Naive thymus-derived CD4-positive, alpha-beta T cell (primary cell): ENCODE measurements at places on chromosomes 12 and 14. TPM values are rescaled to one million over a fixed set of nuclear protein-coding genes. Genes with fewer than 3 reads are reported as not detected.

The TUNAR gene
- not detected for total RNA-seq

The TWF1 gene
- 26.7 TPM in 2 replicates for total RNA-seq

The GLT8D2 gene
- total RNA-seq = 0.15 TPM in 1 of 2 replicates, not detected in the other

The MANSC4 gene
- 0.64 TPM for total RNA-seq

The RTRAF gene
- 124 TPM for total RNA-seq

The ANKRD33 gene
- not detected for total RNA-seq

The CEP290 gene
- total RNA-seq = 19.5 TPM

The CLEC14A gene
- total RNA-seq = not detected

The OR4N5 gene
- total RNA-seq = not detected

The ENTPD5 gene
- total RNA-seq = 15.4 TPM

The OSBPL8 gene
- total RNA-seq = 113 TPM

The DBX2 gene
- total RNA-seq = not detected

The FAM186B gene
- total RNA-seq = 0.51 TPM

The TMEM253 gene
- total RNA-seq = not detected

The CLEC2A gene
- total RNA-seq = not detected

The ADCY4 gene
- 10.2 TPM for total RNA-seq

The PDZRN4 gene
- not detected for total RNA-seq

The FOXG1 gene
- not detected for total RNA-seq

The RNASE3 gene
- not detected in 2 replicates for total RNA-seq

- no peak for DNase-seq
These were observed 20.9 kb downstream of the ACTR6 start for GRCh38 chr12:100221523-100221922.

DNA sequence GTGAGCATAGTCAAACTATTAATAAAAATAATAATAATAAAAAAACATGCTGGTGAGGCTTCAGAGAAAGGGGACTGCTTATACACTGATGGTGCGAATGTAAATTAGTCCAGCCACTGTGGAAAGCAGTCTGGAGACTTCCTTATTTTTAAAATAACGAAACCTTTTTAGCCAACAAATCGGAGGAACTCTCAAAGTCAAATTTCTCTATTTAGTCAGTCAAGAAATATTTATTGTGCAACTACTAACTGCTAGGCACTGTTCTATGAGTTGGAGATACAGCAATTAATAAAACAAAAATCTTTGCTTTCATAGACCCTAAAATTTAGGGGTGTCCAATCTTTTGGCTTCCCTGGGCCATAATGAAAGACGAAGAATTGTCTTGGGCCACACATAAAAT lies 10.8 kb downstream of the TAOK3 start:
- DNase-seq = no peak

DNA sequence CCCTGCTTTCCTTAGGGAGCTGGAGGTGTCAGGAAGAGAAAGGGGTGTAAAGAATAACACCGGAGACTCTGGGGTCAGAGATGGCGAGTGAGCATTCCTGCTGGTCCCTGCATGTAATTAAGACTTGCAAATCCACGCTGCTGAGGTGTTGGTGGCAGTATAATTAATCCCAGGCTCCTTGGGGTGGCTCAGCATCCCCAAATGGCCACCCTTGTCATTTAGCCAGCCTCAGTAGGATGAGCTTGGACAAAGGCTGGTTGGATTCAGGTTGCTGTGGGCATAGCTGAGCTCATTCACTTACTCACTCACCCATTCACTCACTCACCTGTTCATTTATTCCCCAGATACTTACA lies 174.4 kb upstream of the RPH3A start:
- DNase-seq = no peak

- DNase-seq = no peak
These were observed 237.4 kb downstream of the APAF1 start for GRCh38 chr12:98882526-98882925.

GRCh38 chr14:50605766-50606165 lies 45.8 kb downstream of the ATL1 start:
- DNase-seq = no peak

DNA sequence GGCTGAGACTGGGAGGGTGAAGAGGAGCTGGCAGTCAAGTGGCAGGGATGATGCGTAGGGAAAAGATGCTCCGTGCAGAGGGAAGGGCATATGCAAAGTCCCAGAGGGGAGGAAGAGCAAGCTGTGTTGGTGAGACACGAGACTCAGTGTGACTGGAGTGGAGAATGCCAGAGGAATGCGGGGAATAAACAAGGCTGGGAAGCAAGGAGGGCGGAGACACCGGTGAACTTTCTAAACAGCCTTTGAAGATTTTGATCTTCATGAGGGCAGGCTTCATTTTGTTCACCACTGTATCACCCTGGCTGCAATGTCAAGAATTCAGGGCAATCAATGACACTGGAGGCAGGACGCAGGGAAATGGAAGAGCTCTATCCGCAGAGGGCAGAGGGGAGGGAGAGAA lies 535.8 kb downstream of the FUT8 start:
- DNase-seq = no peak

DNA sequence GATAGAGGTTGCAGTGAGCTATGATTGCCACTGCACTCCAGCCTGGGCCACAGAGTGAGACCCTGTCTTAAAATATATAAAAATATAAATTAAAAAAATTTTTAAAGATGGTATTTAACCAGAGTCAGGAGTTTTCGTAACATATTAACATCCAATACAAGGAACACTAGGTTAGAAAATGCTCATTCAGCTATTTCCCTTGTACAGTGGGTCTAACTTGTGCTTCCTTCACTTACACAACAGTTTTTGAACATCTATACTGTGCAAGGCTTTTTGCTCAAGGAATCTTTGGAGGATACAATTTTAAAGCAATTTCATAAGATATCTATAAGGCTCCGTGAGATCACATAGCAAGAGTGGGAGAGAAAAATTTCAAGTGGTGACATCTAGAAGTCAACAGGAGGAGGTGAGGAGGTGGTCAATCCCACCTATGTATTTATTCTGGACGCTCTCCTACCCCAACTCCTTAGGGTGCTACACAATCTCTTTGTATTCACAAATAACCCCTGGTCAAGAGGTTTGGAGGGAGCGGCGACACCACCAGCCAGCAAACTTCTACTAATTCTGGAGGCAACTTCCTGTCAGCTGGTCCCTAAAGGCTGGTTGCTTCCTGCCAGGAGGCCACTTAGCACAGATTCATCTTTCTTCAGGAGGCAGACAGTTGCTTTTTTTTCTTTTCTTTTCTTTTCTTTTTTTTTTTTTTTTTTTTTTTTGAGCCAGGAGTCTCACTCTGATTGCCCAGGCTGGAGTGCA lies 22.2 kb downstream of the DUSP16 start:
- no peak for DNase-seq

- DNase-seq = no peak
These were observed 11.2 kb downstream of the CPNE6 start for GRCh38 chr14:24082411-24083080.

GRCh38 chr12:51976376-51977160 lies 25.1 kb downstream of the ACVR1B start:
- no peak for DNase-seq

- DNase-seq = no peak
These were observed 9.8 kb upstream of the CDH24 start for GRCh38 chr14:23066855-23067744.

GRCh38 chr12:129776977-129777667 lies 126.7 kb downstream of the TMEM132D start:
- DNase-seq = no peak

DNA sequence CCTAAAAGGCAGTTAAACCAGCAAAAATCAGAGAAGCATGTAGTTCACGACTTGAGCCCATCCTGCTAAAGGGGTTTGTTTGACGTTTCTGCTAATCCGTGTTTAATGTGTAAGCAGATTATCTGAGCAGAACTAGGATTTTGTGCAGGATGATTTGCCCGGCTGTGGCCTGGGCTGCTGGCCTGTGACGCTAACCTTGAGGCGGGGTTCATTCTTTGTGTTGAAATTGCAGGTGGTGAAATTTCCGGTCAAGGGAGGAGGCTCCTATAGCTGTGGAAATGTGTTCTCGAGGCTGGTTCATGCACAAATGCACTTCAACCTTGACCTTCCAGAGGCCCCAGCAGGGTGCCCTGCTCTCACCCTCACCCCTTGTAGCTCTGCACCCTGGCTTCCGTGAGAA lies 63.7 kb downstream of the SLC24A4 start:
- DNase-seq = no peak

- no peak for DNase-seq
These were observed 314.8 kb upstream of the OR4E1 start for GRCh38 chr14:21988413-21988812.

DNA sequence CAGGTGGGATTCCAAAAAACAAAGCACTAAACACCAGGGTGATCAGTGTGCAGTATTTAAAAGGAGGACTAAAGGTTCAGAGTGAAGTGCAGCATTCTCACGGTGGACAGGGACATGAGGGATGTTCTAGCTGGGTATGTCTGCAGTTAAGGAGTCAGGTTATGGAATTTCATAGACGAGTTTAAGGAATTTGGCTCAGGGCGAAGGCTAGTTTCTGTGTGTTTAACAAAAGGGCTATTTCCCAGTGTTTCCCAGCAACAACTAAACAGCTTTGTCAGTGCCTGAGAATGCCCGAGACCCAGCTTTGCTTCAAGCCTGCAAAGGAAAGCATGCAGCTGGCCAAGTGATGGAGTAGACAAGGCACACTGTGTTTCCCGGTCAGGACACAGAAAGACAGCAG lies 7.0 kb downstream of the KRT1 start:
- no peak for DNase-seq

DNA sequence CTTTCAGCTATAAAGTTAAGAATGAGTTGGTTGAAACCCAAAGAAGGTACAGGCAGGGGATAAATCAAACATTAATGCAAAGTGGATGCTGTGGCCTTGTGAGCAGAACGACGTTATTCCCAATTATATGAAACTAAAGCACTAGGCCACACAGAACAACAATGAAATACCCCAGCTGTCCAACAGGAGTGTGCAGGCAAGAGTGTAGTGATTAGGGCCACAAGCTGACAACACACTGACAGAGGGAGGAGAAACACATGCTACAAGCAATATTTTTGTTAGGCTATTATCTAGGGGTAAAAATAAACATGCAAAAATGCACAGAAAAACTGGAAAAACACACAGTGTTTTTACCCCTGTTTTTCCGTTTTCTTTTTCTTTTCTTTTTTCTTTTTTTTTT lies 15.0 kb downstream of the MAP3K9 start:
- no peak for DNase-seq

DNA sequence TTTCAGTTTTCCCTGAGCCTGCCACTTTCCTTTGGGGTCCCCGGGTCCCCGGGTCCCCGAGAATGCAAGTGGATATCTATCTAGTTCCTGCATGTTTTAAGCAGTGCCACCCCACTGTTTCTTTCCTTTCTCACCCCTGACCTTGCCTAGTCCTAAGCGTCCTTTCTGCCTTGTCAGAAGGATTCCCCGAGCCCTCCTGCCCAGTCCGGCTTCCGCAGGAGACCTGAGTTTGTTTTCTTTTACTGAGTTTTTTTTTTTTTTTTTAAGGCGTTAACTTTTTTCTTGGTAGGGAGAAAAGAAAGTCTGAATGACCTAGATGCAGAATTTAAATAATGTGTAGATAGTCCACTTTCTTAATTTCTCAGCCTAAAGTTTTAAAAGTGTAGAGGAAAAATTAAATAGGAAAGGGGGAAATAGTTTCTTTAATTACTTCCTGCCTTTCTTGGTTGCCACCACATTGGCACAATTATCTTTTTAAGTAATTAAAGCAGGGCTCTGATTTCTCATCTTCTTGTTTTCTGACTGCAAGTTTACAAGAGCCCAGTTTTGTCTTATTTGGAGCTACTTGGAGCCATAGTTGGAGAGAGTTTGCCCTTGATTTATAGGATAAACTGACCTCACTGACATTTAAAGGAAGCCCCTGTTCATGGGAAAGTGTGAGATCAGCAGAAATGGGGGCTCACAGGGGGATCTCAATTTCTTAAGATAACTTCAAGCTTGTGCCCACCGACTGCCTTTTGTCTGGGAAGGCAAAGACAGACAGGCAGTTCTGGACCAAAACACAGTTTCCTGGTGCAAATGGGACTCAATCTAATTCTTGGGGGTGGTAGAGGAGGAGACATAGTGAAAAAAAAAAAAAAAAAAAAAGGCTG lies 2.9 kb downstream of the PAX9 start:
- DNase-seq = no peak

- no peak for DNase-seq
These were observed 91.3 kb downstream of the DAD1 start for GRCh38 chr14:22497671-22498093.

DNA sequence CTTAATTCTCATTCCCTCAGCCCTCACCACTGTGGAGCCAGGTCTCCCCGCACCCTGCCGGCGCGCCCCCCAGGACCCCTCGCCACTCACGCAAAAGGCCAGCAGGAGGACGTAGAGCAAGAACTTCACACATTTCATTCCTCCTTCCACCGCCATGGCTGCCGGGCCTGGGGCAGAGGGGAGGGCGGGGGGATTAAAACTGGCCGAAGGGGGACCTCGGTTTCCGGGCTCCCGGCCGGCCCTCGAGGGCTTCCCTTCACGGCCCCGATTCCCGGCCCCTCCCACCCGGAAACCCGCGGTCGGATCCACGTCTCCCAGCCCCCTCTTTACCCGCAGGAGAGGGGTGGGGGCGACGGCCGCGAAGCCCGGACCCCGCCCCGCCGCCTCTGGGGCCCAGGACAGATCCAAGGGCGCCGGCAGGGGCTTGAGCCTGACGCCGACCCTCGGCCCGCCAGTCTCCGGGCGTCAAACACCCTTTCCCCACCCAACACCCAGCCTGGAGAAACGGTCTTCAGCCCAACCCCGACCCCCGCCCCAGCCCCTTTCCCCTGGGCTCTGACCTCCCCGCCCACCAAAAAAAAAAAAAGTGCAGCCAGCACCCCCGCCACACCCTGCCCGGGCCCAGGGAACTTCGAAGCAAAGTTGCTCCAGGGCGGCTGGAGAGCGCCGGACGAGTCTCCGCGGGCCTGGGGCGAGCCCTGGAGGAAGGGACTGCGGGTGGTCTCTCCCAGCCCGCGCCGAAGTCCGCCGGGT lies 447 bp downstream of the CD63 start:
- DNase-seq = no peak

DNA sequence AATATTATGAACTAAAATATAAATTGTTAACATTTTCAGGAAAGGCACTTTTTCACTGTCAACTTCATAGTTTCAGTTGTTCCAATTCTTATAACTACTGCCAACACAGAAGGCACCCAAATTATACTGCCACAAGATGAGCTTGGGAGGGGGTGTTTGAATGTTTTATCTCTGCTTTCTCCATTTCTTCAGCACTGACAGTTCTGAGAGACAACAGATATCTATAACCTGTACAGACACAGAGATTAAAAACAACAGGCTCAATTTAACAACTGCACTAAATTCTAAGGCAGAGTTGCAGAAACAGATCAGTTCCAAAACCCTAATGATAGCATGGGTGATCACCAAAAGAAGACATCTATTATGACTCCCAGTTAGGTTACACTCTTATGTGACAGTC lies 12.8 kb downstream of the SCAF11 start:
- no peak for DNase-seq

- DNase-seq = no peak
These were observed 84.0 kb downstream of the PTPN21 start for GRCh38 chr14:88470542-88471440.

GRCh38 chr12:98446682-98447081 lies 68.7 kb upstream of the TMPO start:
- DNase-seq = no peak
